ENCODE measurements at places on chromosomes 6 and 20.
A peak's percentile ranks its signal among the peaks of the same experiment; 100 is the strongest.

DNA sequence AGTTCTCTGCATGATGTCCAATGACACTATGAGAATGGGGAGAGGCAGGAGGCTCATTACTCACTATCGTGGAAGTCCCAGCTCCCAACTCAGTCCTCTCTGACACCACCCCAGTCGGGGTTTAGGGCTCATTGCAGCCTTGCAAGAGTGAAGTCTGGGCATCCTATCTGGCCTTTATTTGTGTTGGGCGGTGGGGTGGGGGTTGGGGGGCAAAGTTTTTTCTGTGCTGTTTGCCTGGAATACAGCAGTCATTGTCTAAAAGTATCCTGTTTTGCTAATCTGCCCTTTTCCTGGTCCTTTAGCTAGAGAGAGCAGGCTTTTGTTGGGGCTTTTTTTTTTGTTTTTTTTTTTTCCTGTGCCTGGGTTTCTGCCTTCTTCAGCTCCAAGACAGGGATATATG, 174.2 kb downstream of the MYLK4 start:
- no peak for DNase-seq

DNA sequence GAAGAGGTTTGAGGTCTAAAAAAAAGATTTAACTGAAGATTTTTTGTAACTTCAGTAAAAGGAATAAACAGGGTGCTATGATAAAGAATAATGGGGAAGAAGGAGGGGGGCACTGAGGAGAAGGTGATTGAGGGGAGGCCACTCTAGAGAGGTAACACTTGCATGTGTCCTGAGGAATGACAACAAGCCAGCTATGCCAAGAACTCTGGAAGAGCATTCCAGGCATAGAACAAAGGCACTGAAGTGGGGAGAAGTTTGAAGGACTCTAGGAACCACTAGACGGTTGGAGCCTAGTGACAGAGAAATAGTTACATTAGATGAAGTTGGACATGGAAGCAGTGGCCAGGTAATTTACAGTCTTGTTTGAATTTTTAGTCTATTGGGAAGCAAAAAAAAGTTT, 10.8 kb upstream of the SF3B5 start:
- no peak for DNase-seq

GRCh38 chr6:132400883-132401617, at the start of gene MOXD1:
Gene MOXD1 (minus strand): TSS chr6:132401475. CDS start chr6:132401426, 49 bp downstream.
- DNase-seq: peak; percentile 73

- DNase-seq: no peak
Observed at GRCh38 chr6:14670806-14671205, 553.2 kb downstream of the CD83 start.

DNA sequence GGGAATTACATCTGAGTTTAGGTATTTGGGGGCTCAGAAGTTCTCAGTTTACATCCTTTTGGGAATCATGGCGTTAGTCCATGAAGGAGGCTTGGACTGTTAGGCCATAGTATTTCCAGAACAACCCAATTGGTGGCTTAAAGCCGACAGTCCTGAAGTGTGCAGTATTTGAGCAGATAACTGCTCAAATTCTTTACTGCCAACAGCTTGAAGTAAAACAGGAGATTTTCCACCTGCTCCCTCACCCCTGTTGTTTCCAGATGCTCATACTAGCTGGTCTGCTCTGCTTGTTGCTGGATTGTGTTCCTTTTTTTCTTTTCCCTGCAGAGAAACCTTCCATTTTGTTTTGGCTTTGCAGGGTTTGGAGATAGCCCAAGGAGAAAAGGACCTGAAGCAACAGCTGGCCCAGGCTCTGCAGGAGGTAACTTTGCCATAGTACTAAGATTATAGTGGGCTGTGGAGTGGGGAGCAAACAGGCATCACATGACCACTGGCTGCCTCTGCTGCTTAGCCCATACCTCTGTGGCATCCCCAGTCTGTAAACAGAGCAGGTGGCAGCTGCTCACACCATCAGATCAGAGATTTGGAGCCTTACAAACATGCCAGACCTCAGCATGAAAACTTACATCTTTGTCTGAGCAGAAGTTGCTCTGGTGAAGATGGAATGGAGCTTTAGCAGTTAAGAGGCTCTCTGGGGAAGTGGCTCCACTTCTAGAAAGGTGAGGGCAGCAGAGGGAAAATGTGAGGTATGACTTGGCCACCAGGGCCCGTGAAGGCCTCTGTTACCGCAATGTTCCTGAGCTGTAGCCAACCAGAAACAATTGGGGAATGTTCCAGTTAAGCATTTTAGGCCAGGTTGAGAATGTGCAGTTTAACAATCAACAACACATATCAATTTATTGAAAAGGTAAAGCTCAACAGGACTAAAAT, 17.6 kb downstream of the RNF8 start:
- no peak for DNase-seq

GRCh38 chr20:33284284-33284683, 1.3 kb downstream of the BPIFB1 start:
- no peak for DNase-seq

DNA sequence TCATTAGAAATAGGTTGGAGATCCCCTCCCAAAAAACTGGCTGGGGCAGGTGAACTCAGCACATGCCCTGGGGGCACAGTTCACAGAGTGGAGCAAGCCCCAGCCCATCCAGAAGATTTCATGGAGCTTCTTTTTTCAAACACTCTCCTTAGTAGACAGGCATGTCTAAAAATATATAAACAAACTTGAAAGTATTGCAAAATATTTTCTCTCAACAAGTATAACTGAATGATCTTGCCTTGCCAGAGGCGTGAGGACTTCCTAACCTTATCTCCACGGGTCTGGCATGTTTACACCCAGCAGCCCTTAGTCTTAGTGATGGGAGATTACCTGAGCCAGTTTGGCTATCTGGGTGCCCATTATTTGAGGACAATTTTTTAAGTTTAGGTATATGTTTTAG, 107.1 kb downstream of the QRSL1 start:
- DNase-seq: no peak

GRCh38 chr6:144711661-144712060, 426.5 kb downstream of the UTRN start:
- DNase-seq: no peak

DNA sequence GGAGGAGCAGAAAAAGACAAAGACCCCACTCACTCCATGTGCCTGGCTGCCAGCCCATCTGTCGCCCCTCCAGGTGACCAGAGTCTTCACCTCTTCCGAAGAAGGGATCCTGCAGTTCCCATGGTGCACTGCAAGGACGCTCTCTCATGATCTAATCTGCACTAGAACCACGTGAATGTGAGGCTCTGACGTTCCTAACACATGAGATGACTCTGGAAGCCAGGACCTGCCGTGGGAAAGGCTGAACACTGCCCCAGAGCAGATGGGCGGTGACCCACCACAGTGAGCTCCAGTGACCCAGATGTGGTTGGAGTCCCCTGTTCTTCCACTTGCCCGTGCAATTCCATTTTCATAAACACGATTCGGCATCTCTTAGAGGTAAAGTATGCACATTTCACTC, 39.6 kb upstream of the PDE10A start:
- DNase-seq: no peak

- DNase-seq: no peak
Observed at GRCh38 chr20:654417-654750, 1.4 kb upstream of the SRXN1 start.
